NCI-H774 (cell line): ENCODE measurements at places on chromosomes 7 and 10.

GRCh38 chr7:3446786-3447185 is 145.7 kb downstream of the SDK1 start:
- DNase-seq: no peak

- no peak for DNase-seq
Measured at GRCh38 chr7:135831455-135832195, 83.0 kb upstream of the FAM180A start.

DNA sequence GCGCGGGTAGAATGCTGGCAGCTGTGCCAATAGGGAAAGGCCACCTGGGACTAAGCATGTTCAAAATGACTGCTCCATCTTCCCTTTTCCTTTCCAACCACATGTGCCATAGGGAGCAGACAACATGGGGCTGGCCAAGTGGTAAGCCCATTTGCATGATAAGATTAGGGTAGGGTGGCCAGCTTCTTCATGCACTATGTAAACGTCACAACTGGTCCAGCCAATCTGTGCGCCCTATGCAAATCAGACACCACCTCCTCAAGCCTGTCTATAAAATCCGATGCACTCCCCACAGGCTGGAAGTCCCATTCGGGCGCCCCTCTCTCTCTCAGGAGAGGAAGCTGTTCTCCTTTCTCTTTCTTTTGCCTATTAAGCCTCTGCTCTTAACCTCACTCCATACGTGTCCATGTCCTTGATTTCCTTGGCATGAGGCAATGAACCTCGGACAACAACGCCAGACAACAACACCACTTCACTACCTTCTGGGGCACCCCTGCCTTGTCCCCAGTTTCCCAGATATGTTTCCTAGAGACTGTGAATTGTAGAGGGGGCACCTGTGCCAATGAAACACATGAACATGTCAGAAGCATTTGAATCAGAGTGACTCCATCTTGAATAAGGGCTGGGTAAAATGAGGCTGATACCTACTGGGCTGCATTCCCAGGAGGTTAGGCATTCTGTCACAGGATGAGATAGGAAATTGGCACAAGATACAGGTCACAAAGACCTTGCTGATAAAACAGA is 19.1 kb upstream of the EXOC6 start:
- no peak for DNase-seq

GRCh38 chr7:110347081-110347480 is 743.8 kb upstream of the LRRN3 start:
- no peak for DNase-seq

DNA sequence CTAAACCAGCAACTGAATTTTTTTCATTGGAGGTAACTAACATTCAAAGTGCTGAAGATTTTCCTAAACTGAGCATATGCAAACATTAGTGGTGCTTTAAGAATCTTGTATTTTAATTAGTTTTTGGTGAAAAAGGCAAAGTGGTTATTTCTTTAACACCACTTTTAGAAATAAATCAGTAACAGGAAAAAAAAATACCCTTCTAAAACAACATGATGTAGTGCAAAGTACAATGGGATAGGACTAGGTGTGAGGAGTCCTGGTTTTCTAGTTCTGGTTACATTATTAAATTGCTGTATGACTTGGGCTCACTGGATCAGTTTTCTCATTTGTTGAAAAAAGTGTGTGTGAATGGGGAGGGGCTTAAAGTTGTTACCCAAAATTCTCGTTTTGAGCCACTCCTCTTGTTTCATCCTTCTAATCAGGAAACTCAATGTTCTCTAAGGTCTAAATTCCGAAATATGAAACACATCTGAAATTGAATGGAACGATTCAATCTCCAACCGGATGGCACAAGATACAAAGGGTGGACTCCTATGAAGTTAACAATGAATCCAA is 1.8 kb downstream of the WASL start:
- no peak for DNase-seq

GRCh38 chr7:108193594-108194498 is 63.7 kb upstream of the LAMB4 start:
- DNase-seq: no peak

GRCh38 chr7:151752816-151753595 is 123.9 kb downstream of the PRKAG2 start:
- DNase-seq: no peak

GRCh38 chr10:2342206-2342605 is 604.9 kb upstream of the ADARB2 start:
- no peak for DNase-seq

DNA sequence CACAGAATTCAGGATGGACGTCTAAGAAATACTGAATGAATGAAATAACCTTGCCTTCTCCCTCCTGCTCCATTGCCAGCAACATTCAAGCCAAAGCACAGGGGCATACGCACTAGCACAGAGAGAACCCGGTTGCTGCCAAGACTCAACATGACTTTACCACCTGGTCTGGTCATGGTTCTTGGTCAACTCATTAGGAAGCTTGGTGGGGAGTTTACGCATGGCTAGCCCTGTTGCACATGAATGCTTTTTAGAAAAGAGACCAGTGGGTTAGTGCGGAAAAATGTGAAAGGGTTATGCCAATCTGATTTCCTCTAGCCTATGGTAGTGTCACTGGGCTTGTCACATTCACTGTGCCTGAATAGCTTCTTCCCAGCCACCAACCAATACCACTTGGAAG is 187.6 kb upstream of the NEBL start:
- DNase-seq: no peak

DNA sequence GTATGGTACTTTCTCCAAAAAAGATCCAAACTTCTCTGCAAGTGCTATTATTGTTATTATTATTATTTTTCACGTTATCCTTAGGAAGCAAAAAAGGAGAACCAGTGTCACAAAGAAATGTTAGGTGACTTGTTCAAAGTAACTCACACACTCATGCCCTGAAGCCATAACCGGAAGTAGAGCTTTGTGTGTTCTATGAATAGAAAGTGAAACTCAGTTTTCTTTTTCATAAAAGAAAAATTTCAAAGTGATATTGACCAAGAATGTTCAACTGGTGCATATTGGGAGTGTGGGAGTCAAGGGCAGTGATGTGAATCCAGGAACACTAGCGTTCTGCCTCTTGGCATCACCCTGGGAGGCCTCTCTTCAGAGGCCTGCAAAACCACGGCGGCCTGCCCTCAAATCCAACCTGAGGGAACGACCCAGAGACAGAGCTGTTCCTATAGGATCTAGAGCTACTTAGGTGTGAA is 106.1 kb downstream of the PRKCQ start:
- DNase-seq: no peak

DNA sequence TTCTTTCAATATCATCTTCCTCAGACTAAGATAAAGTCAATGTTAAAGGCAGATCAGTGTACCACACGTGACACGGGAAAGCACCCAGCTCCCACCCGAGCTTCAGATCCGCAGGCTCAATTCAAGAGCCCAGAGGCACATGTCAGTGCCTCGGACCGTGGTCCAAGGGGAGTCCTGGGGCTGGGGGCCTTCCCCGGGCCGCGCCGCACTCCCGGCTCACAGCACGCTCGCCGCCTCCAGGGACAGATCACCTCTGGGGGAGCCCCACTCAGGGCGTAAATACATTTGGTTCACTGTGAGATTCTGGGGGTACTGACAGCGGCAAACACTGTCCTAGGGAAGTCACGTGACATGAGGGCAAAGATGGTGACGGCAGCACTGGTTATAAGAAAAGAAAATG is 10.8 kb downstream of the BNIP3 start:
- no peak for DNase-seq

DNA sequence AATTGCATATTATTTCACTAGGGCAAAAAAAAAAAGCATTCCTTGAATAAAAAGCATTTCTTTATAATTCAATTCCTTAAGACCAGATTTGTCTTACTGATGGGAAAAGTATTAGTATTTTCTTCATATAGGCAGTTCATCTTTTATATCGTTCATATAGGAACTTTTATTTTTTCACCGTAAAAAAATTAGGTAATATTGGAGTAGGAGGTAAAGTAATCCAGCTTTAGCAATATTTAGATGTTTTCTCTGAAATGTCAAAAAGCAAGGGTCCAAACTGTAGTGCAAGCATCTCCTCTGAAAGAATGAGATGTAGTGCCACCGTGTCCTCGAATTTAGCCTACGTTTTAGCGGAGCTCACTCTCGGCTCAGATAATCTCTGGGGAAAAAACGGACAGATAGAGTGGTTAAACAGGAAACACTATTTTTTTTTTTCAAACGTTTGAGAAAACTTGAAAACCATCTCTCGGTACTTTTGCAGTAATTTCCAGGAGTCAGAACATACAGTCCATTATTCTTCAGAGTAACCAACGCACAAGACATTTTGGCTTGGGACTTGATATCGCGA is 5.5 kb upstream of the SPAG6 start:
- no peak for DNase-seq

GRCh38 chr10:8556321-8556720 is 501.8 kb downstream of the GATA3 start:
- DNase-seq: no peak

GRCh38 chr10:75398692-75399460 is 2.7 kb downstream of the ZNF503 start:
- DNase-seq: no peak

GRCh38 chr10:114370966-114371365 is 33.3 kb downstream of the AFAP1L2 start:
- no peak for DNase-seq

DNA sequence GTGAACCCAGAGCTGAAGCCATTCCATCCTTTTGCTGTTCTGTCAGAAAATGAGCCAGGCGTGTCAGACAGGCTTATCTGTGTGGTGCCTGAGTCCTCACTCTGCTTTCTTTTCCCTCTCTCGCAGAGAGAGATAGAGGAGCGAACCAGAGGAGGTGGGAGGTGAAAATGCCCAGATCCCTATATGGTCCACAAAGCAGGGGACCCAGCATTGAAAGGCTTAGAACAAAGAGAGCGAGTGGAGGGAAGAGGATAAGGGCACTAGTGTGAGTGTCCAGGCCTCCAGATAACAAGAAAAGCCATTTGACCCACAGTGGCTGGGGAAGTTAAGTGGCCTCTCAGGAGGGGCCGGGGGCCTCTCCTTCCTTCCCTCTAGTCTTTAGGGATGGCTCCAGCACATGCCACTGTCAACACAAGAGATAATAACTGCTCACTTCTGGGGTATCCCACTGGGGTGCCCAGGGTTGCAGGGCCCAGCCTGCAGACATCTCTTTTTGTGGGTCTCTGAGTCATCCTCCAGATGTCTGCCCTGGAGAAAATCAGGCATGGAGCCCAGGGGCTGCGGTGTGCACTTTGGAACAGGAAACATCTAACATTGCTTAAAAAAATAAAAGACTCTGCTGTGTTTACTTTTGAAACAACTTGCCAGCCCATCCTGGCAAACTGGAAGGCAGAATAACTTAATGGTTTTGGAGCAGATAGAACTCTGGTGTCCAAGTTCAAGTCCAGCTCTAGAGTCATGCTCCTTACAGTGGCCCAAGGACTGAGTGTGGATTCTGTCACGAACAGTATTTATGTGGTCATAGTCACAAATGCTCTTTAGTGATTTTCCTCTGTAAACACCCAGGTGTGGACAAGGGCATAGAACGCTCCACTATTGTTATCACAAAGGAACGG is 189.5 kb downstream of the CXCL12 start:
- no peak for DNase-seq

DNA sequence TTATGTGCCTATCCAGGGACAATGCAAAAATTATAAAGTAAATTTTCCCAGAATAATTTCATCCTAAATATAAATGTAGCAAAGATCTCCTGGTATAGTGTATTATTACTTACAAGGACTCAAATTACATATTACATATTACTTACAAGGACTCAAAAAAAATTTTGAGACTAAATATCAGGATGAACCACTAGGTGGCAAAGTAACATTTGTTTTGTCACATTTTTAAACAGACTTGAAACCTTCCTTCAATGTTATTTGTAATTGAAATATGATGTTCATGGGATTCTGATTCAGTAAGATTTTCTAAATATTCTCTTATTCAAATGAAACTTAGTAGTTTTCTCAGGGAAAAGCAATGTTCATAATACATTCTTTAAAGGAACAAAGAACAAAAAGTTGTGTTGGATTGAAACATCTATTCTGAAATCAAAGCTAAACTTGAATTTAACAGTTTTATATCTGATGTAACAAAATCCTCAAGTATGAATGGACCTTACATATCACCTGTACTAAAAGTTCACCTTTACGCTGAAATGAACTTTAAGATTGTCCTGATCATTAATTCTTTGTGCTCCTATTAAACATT is 74.3 kb upstream of the GNAI1 start:
- DNase-seq: peak; percentile 44

GRCh38 chr7:78563191-78563590 is 764.6 kb downstream of the PHTF2 start:
- DNase-seq: no peak

DNA sequence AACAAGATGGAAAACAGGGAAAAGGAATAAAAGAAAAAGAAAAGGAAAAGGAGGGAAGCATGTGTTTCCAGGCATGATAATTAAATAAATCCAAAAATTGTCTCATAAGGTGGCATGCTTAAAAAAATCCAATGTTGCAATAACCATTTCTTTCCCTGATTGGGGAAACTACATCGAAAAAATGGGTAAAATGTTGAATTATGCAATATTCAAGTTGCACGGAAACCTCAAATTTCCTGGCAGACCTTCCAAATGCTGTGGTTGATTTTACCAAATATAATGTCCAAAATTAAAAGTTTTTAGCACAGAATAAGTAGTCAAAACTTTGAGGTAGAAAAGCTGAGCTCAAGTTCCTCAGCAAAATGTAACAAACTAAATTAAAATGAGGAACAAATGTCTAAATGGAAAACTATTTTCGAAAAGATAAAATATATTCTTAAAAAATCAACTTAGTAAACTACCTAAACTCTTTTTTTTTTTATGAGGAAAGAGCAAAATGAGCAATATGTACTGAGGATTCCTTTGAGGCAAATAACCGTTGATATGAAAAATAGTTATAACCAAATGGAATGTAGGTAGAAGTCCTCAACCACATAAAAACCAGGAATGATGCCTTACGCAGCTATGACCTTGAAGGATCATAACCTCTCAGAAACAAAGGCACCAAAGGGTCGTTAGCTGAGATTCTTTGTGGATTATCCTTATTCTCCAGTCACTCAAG is 52.6 kb downstream of the MACC1 start:
- DNase-seq: no peak

DNA sequence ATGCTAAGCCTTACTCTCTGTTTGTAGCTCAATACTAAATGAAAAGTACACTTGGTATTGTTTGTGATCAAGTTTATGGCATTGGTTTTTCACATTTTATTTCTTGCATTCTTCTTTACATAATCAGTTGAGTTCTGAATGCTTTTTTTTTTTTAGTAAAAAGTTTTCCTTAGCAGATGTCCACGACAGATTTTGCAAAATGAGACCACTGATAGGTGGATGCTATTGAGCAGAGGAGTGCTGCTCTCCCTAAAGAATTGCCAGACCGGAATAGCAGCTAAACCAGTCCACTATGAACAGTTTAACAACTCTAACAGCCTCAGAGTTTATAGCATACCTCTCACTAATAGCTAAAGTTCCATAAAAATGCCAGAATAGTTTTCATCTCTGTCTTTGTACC is 225.1 kb upstream of the CACNA2D1 start:
- DNase-seq: no peak

DNA sequence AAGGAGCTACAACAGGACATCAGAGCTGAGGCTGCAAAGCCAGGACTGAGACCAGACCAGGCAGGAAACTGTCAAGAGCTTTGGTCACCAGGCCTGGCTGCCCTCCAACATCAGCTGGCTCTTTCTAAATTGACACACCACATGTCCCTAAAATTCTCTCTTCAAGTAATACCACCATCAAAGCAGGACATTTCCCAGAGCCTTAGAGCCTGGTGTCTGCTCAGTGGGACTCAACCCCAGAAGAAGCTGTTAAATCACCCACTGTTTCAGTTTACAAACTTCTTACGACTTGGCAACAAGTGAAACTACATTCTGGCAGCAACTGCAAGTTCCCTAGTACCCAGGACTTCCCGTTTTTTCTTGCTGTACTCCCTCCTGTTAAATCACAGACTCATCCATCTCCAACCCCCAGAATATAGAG is 3.8 kb upstream of the IL6 start:
- no peak for DNase-seq
